NCI-H2081 (cell line): ENCODE measurements at places on chromosomes 1 and 21.

- no peak for DNase-seq
Measured at GRCh38 chr21:17514124-17514845, 1.4 kb downstream of the CXADR start.

DNA sequence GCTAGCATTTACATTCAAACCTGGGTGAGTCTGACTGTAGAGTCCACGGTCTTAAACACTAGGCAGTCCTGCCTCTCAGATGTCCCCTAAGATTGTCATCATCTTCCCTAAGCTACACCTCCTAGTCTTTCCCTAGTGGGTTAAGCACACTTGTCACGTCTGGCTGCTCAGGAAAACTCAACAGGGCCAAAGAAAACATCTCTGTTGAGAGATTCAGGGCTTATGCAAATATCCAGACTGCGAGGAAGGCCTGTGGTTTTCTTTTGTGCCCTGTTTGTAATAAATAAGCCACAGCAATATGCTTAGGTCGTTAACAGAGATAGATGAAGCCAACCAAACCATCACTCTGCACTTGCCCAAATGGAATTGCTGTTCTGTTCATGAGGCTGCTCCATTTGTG is 472.6 kb upstream of the DEPDC1 start:
- no peak for DNase-seq

GRCh38 chr1:104973516-104973915 is 1223.8 kb downstream of the AMY1C start:
- DNase-seq: no peak

DNA sequence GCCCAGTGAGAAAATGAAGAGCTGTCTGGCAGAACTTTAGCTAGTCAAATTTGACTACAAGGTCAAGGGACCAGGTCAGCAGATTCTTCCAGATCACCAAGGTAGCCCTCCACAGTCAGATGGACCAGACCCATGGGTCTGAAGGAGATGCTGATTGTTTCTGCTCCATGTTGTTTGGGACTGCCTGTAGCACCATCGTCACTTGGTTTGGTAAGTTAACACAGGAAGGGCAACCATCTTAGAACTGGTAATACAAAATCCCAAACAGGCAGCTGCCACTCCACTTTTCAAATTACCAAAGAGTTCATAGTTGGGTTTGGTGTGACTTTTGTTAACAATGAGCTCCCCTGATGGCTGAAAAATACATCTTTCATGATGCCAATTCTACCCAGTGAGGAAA is 9.0 kb downstream of the ITPKB start:
- no peak for DNase-seq

- no peak for DNase-seq
Measured at GRCh38 chr1:24179251-24179840, 7.7 kb downstream of the IFNLR1 start.

DNA sequence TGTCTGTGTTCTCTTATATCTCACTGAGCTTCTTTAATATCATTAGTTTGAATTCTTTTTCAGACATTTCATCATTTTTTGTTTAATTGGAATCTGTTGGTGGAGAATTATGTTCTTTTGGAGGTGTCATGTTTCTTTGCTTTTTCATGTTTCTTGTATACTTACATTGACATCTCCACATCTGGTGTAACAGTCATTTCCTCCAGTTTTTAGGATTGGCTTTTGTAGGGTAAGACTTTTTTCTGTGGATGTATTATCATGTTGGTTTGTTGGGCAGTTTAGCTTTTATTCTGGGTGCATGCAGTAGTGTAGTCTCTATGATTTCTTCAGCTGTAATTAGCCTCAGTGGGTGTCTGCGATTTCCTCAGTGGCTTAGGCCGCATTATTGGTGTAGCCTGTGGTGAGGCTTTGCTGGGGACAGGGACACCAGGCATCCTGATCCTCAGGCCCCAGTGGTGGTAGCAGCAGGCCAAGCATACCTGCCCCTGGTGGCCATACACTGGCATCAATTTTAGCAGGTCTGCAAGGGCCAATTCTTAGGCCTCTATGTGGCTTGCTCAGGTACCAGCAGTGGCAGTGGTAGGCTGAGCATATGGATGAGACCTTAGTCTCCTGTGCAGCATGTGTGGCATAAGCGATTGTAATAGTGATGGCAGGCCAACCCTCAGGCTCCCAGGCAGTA is 77.6 kb upstream of the SAMD13 start:
- DNase-seq: no peak
